ENCODE measurements at places on chromosomes 5 and 9. TPM values are rescaled to one million over a fixed set of nuclear protein-coding genes. Genes with fewer than 3 reads are reported as not detected.

The CDH12 gene
- not detected for total RNA-seq

The TIGD6 gene
- 6.2 TPM for total RNA-seq

The SLC34A1 gene
- not detected for total RNA-seq

- DNase-seq: no peak
Observed at GRCh38 chr5:27516437-27516836, 478.1 kb upstream of the CDH9 start.

GRCh38 chr5:15993334-15993733, 186.3 kb downstream of the MARCHF11 start:
- DNase-seq: peak; percentile 66

GRCh38 chr5:180618487-180618828, 27.2 kb upstream of the SCGB3A1 start:
- no peak for DNase-seq

DNA sequence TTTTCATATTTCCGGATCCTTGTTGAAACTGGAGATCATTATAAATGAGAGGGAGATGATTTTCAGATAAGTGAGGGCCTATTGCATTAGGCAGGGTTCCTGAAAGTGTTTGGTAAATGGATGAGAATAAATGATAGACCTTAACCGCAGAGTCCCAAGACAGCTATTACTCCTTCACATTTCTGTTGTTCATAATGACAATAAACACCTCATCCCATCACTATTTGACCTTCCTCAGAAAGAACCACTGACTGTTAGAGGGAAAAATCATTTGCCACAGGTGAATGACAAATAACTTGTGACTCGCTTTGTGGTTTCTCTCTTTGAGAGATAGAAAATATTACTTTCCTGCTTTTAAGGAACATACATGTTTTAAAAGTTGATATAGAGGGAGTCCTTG, 47.3 kb upstream of the TRMT10B start:
- peak; percentile 50 for DNase-seq

DNA sequence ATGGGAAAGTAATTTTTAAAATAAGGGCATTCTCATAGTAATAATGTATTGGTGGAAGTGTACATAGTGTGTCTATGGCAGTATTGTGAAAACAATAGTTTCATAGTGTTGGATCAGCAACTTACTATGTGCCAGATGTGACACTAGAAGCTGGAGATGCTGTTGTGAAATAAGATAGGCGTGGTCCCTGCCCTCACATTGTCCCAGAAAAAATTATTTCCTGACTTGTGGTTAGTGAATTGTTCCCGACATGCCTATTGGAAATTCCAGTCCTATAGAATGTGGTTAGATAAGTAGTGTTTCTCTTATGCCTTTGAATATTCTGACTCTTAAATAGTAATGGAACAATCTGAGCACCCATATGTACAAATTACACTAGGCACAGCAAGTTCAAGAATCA, 55.3 kb upstream of the MTAP start:
- DNase-seq: peak; percentile 59

Measured in astrocyte (in vitro differentiated cells and primary cell).